Activated CD8-positive, alpha-beta memory T cell treated with anti-CD3 and anti-CD28 coated beads for 4 hours (primary cell): ENCODE measurements at places on chromosomes 2 and 18.

- DNase-seq = no peak
These were observed 148.3 kb upstream of the ALKAL2 start for GRCh38 chr2:436205-436604.

DNA sequence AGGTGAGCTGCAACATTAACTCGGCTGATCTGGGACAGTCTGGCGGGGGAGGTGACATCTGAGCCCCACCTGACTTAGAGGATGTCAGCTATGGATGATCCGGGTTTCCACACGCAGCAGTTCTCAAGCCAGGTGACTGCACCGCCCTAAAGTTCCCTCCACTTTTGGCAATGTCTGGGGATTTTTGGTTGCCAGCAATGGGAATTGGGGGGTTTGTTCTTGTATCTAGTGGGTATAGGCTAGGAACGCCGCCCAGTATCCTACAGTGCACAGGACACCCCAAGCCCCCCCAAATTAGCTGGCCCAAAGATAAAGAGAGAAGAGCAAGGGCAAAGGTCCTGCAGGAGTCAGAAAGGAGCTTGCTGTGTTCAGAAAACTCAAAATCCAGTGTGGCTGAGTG, 544 bp upstream of the AGFG1 start:
- DNase-seq = no peak

- DNase-seq = no peak
These were observed 20.7 kb upstream of the GYPC start for GRCh38 chr2:126635281-126635680.

DNA sequence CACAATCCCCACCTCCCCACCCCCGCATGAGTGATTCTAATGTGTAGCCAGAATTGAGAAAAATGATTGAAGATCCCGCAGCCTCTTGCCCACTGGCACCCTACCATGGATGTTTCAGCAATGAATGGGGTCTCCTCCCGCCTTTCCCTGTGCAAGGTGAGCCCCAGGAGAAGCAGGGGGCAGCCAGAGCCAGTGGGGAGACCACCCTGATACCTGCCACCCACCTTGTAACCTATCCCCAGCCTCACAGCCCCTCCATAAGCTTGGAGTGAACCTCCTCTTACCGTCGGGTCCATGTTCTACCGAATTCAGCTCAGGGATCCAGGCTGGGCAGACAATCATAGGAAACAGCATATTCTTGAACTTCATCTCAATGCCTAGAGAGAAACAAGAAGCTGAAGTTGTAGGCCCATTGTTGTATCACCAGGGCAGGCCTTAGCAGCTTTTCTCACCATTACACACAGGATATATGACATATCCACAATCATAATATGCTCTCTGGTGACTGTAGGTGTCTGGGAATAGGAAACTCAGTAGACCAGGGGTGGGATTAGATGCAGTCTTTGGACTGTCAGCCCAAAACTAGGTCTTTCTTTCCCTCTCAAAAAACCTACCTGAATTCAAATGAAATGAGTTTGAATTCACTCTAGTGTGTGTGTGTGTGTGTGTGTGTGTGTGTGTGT, 30.9 kb downstream of the XDH start:
- no peak for DNase-seq

GRCh38 chr18:33700513-33700976, 122.5 kb downstream of the ASXL3 start:
- DNase-seq = no peak

DNA sequence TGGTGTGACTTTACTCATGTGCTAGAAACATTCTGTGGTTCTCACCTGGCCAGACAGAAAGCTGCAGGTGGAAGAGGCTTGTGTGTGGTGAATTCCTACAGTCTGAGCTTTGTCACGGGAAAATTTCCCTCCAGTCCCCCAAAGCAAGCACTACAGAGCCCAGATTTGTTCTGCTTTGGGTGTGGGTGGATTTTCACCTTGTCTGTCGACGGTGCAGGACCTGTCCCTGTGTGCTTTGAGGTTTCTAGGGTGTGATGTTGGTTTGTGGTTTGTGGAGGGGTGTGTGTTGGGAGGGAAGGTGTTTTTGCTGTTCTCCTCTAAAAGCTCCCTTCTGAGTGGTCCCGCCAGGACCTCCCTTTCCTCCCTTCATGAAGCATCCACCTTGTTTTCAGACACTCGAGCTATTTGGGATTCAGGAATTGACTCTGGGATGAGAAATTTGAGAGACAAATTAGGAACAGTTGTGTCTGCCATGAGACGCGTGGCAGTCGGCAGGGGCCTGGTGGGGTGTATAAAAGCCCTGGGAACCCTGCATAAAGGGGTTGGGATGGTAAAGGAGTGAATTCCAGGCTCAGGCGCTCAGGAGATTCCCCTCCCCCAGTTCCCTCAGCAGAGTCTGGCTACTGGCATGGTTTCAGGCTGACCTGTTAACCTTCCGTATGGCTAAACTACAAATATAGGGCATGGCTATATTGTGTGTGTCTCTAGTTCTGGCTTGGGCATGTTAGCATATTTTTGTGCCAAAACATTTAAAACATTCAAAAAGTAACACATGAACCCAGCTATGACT, 65.5 kb downstream of the DGKD start:
- DNase-seq = peak; percentile 27

DNA sequence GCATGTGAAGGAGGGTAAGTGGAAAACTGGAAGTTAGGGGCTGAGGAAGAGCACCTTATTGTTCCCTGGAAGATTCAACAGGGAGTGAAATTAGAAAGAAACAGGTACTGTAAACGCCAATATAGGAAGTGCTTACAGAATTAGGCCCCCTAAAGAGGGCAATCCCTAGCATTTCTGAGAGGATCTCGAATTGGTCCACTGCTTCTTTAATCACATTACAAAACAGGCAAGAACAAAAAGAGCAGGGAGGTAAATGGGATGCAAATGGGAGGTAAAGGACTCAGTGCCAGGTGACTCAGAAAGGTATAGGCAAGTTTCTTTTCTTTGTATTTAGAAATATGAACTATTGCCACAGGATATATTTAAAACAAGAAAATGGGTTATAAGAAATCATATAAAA, 116.4 kb upstream of the FANCL start:
- no peak for DNase-seq

DNA sequence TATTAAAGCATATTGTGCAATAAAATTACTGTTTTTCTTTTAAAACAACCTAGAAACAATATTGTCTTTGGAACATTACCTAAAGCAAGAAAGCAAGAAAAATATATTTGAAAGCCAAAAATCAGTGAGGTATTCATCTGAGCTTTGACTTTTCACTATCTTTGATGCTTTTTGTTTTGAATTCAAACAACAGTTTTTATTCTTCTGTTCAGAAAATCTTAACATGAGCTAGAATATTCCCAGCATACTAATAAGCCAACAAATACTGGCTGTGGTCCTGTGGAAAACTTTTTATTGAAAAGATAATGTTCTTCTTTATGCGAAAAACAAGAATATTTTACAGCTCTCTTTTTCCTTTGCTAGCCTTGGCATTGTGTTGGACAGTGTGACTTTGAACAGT, 19.8 kb downstream of the FAM171B start:
- DNase-seq = no peak

DNA sequence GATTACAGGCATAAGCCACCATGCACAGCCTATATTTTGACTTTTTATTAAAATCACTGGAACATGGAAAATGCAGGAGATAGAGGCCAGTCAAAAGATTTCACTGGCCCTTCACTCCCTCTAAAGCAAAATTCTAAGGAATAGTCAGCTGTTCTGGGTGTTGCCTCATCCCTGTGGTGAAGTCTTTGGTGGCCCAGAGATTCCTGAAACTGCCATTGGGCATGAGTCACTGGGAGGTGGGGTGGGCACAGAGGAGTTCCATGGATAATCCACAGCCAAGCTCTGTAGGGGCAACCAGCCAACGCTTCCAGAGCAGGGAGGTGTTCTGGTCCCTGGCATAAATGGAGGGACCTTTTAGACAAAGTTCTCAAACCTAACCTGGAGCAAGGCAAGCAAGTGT, 89.7 kb upstream of the TTC39C start:
- no peak for DNase-seq

- DNase-seq = no peak
These were observed 114.8 kb upstream of the SLC38A11 start for GRCh38 chr2:165070076-165070475.

DNA sequence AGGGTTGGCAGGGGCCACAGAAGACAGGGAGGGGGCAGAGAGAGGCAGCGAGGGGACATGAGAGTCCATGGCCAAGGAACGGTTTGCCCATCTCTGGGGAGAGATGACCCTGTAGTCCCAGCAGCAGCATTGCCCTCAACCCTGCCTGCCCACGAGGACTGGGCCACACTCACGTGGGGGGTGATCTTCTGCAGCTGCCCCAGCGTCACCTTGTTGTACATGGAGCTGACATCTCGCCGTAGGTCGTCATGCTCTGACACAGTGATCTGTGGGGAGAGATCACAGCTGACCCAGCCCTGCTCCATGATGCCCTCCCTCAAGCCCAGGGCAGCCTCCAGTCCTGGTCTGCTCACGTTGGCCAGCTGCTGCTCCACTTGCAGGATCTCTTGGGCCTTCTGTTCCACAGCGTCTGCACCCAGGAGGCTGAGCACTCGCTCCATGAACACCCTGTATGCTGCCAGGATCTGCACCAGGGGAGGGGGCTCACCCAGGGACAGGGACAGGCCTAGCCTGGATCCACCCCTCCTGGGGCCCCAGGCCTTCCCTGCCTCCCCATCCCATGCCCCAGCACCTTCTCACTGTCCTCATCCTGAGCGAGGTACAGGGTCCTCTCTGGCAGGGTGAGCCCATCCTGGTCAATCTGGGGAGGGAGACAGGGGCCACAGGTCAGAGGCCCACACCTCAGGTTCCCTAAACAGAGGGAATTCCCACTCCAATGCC, 2.8 kb downstream of the ECEL1 start:
- DNase-seq = no peak

- DNase-seq = no peak
These were observed 2.9 kb downstream of the GNLY start for GRCh38 chr2:85697096-85697495.

DNA sequence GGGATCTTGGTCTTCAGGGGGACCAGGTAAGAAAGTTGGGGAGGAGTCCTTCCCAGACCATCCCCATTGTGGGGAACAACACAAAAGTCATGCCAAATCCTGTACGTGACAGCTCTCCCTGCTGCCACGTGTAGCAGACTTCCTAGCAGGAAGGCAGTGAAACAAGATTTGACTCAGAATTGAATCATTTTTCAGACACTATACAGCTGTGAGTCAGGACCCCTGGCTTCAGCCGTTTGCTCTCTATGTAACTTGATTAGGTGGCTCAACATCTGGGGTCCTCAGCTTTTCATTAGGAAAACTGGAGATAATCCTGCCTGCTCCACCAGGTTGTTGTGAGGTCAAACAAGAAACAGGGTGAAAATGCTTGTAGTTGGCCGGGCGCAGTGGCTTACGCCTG, 32.9 kb upstream of the PDCL3 start:
- DNase-seq = no peak

- DNase-seq = no peak
These were observed 21.2 kb upstream of the EPAS1 start for GRCh38 chr2:46275995-46276394.

GRCh38 chr2:157793053-157793612, 83.0 kb downstream of the ACVR1 start:
- DNase-seq = no peak

DNA sequence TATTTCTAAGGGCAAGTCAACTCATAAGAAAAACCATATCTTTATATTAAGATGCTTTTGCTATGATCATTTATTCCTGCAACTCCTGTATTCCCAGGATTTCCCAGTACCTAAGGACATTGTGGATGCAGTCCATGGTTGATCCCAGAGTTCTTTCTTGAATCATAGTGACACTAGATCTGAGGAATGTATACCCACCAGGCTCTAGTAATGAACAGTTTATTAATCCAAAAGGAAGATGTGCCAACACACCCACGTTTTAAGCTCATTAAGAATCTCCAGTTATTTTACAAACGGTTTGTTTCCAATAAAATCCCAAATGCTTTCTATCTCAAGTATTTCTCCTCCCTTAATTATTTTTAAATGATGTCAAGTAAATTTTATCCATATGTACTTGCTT, 210.8 kb upstream of the ZEB2 start:
- no peak for DNase-seq

DNA sequence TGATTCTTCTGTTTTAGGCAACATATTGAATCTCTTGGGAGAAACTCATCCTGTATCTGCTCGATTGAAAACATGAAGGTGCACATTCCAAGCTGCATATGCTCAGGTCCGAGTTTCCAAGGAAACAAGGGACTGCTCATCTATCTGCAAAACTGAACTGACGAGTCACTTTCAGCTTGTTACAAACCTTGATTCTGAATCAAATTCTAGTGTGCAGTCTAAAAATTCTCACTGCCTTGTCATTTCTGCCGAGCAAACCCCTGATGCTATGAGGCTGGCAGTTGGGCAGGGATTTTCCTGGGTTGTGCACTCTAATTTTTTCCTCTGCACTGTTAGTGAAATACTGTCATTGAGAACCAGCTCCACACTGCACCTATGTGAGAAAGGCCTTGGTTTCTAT, 101.3 kb upstream of the ETAA1 start:
- DNase-seq = no peak

- DNase-seq = no peak
These were observed 38.3 kb downstream of the KLHL29 start for GRCh38 chr2:23423062-23423872.

DNA sequence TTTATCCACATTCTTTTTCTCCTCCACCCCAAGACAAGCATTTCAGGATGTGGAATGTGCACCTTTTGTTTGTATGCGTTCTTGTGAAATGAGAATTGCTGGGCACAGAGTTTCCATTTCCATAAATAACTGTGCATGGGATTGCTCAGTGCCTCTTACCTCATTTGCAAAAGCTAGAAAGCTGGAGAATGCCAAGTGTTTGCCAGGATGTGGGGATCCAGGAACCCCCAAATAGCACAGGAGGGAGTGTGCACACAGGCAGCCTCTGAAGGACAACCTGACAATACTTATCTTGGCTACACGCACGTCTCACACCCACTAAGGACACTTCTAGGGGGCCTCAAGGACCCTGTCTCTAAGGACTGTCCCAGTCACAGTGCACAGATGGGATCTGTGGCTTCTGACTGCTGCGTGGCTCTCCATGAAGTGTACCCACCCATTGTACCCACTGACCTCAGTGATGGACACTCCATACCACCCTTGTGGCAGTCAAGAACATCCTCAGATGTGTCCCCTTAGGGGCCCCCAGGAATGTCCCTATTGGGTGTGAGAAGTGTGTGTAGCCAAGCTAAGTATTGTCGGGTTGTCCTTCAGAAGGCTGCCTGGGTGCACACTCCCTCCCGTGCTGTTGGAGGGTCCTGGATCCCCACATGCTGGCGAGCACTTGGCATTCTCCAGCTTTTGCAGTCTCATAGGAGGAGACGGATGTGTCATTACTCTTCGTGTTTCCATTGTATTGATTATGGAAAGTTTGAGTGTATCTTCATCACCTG, 38.4 kb downstream of the CAPN13 start:
- DNase-seq = no peak

GRCh38 chr2:189439342-189439741, 1.9 kb upstream of the WDR75 start:
- DNase-seq = no peak

- no peak for DNase-seq
These were observed 8.1 kb upstream of the DUSP2 start for GRCh38 chr2:96153291-96153713.

DNA sequence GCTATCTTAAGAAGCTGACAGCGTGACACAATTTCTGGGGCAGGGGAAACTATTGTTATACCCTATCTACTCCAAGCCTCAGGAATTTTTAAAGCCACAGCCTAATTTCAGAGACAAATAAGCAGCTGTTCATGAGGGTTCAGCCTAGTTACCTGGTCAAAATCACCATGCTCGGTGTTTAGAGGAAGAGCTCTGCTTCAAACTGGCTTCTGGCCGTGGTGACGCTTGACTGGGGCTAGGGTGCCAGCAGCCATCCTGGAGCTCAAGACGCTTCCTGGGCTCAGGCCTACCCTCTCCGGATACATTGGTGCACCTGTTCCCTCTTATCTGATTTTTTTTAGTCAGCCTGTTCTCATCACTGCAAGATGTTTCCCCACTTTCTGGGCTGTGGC, 41.7 kb downstream of the FRZB start:
- DNase-seq = no peak
